ENCODE measurements at places on chromosomes 6 and 20.
A peak's percentile ranks its signal among the peaks of the same experiment; 100 is the strongest.

DNA sequence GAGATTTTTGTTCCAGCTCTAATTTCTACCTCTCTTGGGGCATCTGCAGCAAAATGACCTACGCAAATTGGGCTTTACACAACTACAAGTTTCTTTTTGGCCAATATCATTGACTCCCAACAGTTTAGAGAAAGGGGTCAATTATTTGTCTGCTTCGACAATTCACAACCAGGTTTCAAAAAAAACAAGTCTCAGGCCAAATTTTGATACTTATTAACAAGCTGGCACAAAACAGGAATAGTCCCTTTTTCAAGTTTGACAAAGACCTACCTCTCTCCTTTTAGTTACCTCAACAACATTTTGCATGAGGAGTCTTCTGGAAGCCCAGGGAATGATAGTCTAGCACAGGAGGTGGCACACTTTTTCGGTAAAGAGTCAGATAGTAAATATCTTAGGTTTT is 97.9 kb upstream of the TSHZ2 start:
- H3K27ac ChIP-seq: no peak overlapping the region
- H3K27me3 ChIP-seq: no peaks in the 10 kb centered on the region
- DNase-seq: no peak
- H3K4me1 ChIP-seq: no peaks in the 10 kb centered on the region

DNA sequence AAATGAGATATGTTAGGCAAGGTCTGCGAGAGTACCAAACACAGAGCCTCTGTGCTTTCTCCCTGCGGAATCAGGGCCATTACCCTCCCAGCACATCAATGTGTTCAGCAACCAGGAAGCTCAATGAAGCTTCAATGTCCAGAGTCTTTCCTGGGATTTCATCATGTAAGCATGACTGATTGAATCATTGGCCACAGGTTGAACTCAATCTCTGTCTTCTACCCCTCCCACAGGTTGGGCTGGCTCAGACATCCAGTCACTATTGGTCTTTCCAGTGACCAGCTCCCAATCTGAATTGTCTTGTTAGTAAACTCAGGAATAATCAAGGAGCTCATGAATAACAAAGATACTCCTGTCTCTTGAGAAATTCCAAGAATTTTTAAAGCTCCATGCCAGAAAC is 2.7 kb upstream of the DTD1 start:
- no peak overlapping the region for H3K27ac ChIP-seq
- H3K4me1 ChIP-seq: peaks cover 13% of the 10 kb centered on the region
- DNase-seq: no peak
- no peaks in the 10 kb centered on the region for H3K36me3 ChIP-seq
- peaks cover 3% of the 10 kb centered on the region for H3K27me3 ChIP-seq

DNA sequence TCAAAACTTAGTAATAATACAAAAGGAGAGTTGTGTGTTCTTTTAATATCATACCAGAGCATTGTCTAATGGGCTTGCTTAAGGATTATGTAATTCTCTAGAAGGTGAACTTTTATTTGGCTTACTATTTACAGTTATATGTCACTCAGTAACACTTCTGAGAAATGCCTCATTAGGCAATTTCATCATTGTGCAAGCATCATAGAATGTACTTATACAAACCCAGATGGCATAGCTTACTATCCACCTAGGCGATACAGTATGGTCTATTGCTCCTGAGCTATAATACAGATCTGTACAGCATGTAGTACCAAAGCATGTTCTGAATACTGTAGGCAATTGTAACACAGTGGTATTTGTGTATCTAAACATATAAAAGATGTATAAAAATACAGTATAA is 340.1 kb downstream of the PHF3 start:
- no peaks in the 10 kb centered on the region for H3K4me1 ChIP-seq
- no peak for DNase-seq
- no peak overlapping the region for H3K4me3 ChIP-seq
- H3K36me3 ChIP-seq: no peaks in the 10 kb centered on the region
- no peaks in the 10 kb centered on the region for H3K27me3 ChIP-seq
- no peak overlapping the region for H3K27ac ChIP-seq

- H3K27me3 ChIP-seq: no peaks in the 10 kb centered on the region
- H3K4me1 ChIP-seq: no peaks in the 10 kb centered on the region
- no peak overlapping the region for H3K27ac ChIP-seq
- no peak overlapping the region for H3K4me3 ChIP-seq
Observed at GRCh38 chr6:3410385-3411360, 46.2 kb downstream of the SLC22A23 start.

- H3K27me3 ChIP-seq: no peaks in the 10 kb centered on the region
- H3K36me3 ChIP-seq: no peaks in the 10 kb centered on the region
- no peak for DNase-seq
- H3K4me3 ChIP-seq: no peak overlapping the region
- no peak overlapping the region for H3K27ac ChIP-seq
Observed at GRCh38 chr6:19752746-19753145, 84.4 kb upstream of the ID4 start.

DNA sequence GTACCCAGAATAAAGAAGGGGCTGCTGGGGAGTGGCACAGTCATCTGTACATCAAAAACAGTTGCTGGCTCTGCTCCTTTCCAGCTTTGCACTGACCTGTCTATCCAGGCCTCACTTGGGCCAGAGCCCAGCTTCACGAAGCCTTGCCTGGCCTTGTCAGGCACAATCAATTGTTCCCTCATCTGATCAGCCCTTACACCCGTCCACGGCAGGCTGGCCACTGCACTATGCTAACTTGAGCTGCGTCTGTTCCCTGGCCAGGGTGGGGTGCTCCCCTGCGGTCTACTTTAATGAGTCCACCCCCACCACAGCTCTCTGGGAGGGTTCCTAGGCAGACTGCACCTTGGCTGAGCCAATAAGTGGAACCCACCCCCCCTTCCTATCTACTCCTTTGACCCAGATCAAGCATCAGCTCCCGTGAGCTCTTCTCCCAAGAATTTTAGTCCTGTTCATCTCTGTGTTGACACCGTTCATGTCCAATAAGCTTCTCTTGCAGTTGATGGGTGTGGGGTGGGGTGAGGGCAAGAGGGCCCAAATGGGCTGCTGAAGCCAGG is 74.3 kb upstream of the MLN start:
- H3K36me3 ChIP-seq: no peaks in the 10 kb centered on the region
- no peak overlapping the region for H3K4me3 ChIP-seq
- no peak overlapping the region for H3K27ac ChIP-seq
- no peaks in the 10 kb centered on the region for H3K27me3 ChIP-seq

DNA sequence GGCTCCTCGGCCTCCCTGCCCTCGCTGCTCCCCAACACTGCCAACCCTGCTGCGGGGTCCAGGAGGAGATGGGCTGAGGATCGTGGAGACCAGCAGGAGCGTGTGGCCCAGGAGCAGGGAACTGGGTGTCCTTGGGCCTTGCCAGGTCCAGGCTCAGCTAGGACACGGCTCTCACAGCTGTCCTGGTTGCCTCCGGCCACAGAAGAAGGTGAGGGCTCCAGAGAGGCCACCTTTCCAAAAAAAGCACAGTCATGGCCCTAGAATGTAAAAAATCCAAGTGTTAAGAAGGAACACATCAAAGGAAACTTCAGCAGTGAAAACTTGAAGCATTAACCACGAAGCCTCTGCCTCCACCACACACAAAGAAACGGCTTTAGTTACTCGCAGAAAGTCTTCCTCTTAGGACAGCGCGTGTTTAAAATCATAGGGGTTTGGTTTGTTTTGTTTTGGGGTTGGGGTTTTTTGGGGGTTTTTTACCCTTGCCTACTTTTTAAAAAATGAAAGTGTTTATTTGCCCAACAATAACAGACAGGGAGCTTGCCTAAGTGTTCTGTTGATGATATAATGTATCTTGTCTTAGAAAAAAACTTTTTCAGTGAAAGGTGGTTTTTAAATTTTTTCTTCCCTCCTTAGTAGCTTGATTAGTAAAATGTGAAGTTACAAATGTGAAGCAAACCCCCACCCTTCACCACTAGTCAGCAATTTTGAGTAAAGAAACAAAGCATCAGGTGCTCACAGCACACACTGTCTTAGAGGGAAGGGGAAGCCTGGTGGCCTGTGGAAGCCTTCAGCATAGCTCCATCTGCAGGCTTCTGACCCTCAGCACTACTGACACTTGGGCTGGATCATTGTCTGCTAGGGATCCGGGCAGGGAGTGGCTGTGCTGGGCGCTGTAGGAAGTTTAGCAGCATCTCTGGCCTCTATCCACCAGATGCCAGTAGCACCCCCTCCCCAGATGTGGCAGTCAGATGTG is 60.0 kb downstream of the PTPN1 start:
- peaks cover 48% of the 10 kb centered on the region for H3K36me3 ChIP-seq
- peaks cover 27% of the 10 kb centered on the region for H3K4me1 ChIP-seq
- H3K27ac ChIP-seq: peak overlapping the region; percentile 18
- DNase-seq: peak; percentile 44
- H3K4me3 ChIP-seq: no peak overlapping the region

- H3K4me1 ChIP-seq: no peaks in the 10 kb centered on the region
- H3K36me3 ChIP-seq: no peaks in the 10 kb centered on the region
- H3K27ac ChIP-seq: no peak overlapping the region
- H3K4me3 ChIP-seq: no peak overlapping the region
- no peaks in the 10 kb centered on the region for H3K27me3 ChIP-seq
Observed at GRCh38 chr6:140857739-140858380, 1274.9 kb upstream of the GJE1 start.

DNA sequence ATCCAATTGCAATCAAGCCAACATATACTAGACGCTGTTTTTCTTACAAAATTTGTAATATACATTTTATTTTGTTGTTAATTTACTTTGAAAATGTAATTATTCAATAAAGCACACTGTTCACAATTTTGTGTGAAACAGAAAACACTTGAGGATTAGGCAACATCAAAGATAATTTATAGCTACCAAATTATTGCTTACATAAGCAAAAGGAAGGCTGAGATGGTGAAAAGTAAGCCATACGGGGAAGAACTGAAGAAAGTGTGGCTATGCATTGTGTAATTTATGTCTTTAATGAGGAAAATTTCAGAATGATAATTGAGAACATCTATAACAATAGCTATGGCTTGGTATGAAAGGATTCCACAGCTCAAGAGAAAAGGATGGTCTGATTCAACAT is 192.0 kb downstream of the RNF144B start:
- no peak for DNase-seq
- no peaks in the 10 kb centered on the region for H3K27me3 ChIP-seq
- no peak overlapping the region for H3K4me3 ChIP-seq
- no peaks in the 10 kb centered on the region for H3K36me3 ChIP-seq
- H3K4me1 ChIP-seq: no peaks in the 10 kb centered on the region

DNA sequence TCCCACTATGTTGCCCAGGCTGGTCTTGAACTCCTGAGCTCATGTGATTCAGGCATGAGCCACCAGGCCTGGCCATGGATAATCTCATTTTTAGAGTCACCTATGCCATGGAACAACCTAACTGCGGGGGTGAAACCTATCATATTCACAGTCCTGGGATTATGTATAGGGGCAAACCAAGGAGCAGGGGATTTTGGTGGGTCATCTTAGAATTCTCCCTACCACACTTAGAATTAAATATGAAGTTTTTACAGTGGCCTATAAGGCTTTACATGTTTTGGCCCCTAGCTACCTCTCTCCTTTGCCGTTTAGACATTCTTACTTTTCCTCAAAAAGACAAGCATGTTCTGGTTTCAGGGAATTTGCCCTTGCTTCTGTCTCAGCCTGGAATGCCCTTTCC is 20.6 kb upstream of the VEGFA start:
- no peak overlapping the region for H3K4me3 ChIP-seq
- no peaks in the 10 kb centered on the region for H3K27me3 ChIP-seq
- no peak for DNase-seq
- no peak overlapping the region for H3K27ac ChIP-seq
- no peaks in the 10 kb centered on the region for H3K36me3 ChIP-seq

DNA sequence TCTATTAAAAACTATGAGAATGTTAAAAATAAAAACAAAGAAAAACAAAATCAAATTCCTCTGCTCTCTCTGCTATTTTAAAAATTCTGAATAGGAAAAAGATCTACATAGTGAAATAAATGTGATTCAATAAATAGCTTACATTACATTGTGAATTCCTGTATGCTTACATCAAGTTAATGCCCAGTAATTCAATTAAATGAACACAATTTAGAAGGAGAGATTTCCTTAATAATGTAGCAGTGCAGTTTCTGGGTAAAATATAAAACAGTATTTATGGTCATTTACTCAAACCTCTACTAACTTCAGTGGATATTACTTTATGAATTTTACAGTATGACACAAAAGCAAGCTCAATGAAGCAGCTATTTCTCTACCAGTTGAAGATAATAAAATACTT is 594.6 kb downstream of the EYS start:
- no peak overlapping the region for H3K27ac ChIP-seq
- DNase-seq: no peak
- H3K27me3 ChIP-seq: no peaks in the 10 kb centered on the region
- no peaks in the 10 kb centered on the region for H3K4me1 ChIP-seq

DNA sequence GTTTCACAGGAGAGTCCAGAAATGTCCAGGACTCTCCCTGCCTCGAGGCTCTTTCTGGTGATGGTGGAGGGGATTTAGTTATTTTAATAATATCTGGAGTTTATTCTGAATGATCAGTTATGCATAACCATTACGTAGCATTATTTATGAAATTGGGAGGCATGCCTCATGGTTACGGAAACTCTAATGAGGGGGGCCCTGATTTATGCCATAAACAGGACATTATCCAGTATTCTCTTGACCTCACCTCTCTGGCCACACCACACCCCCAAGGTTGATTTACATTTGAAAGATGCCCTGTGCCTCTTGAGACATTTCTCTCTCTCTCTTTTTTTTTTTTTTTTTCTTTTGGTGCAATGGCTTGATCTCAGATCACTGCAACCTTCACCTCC is 268.8 kb downstream of the TFAP2C start:
- no peak overlapping the region for H3K4me3 ChIP-seq
- H3K27ac ChIP-seq: no peak overlapping the region
- no peaks in the 10 kb centered on the region for H3K27me3 ChIP-seq
- no peak for DNase-seq

DNA sequence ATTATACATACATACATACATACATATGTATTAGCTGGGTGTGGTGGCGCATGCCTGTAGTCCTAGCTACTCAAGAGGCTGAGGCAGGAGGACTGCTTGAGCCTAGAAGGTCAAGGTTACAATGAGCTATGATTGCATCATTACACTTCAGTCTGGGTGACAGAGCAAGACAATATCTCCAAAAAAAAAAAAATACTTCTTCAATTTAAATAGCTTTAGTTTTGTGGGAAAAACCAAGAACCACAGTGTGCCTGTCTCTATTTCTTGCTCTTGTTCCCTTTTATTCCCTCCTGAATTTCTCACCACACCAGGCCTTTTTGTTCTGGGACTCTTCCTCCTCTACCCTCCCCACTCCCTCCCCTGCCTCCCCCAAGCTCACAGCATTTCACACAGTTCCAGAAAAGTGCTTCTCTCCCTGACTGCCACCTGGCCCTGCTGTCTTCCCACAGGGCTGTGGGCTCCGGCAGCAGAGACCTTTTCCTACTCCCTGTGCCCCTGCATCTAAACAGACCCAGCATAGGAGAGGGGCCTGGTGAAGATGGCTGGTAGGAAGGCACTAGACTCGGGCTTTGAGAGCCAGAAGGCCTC is 1.3 kb downstream of the C20orf203 start:
- peak overlapping the region; percentile 57 for H3K27ac ChIP-seq
- no peaks in the 10 kb centered on the region for H3K27me3 ChIP-seq
- DNase-seq: no peak
- H3K4me1 ChIP-seq: peaks cover 24% of the 10 kb centered on the region
- no peaks in the 10 kb centered on the region for H3K36me3 ChIP-seq

Data from CD8-positive, alpha-beta memory T cell (primary cell).